Epithelial cell of proximal tubule (primary cell): ENCODE measurements at places on chromosomes 6 and 20.

DNA sequence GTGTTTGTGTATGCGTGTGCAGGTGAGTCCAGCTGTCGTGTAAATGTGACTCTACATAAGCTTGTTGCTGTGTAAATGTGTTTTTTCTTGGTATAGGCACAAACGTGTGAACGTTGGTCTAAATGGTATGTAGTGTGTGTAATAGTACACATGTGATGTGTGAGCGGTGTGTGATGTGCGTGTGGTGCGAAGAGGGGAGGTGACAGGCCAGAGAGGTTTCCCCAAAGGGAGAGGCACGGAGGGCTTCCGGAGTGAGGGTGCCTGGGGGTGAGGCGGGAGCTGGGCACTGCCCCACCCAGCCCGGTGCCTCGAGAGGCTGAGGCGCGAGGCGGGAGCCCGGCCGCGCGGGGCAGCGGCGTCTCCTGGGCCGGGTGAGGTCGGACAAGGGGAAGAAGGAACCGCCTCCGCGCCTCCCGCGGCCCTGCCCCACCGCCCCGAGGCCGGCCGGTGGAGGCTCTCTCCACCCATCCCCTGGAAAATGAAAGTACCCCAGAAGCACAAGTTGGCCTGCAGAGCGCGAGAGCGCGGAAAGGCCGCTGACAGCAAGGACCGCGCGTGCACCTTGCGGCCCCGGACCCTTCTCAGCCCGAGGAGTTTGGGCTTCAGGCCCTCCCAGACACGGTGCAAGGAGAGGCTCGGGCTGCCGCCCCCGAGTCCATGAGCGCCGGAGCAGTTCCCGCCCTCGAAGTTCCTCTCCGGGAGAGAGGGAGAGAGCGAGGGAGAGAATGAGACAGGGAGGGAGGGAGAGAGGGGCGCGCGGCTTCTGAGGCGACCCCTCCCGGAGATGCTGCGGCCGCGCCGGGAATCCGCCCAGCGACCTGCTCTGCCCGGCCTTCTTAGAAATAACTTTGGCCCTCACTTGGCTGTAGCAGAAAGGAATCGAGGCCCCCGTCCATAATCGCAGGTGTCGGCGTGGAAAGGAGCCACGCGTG is 43.2 kb upstream of the OSTM1 start:
- DNase-seq, result no peak

GRCh38 chr6:79964607-79965081 is 17.3 kb upstream of the ELOVL4 start:
- no peak for DNase-seq

DNA sequence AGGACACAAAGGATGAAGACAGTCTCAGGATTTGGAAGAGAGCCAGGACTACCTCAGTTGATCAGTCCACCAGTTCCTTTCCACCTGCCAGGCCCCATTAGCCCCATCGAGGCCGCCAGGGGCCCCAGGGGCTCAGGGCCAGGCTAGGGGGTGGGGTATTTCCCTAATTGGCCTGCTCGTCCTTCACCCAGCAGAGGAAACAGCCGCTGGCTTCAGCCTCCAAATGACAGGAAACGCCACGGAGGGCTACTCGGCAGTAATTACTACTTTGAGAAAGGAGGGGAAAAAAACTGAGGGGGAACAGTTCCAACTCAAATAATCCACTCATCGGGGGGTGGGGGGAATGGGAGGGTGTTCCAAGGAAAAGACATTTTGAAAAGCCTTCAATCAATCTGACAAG is 42.7 kb downstream of the MAFB start:
- no peak for DNase-seq

GRCh38 chr20:50506270-50506579 is 4.0 kb upstream of the PTPN1 start:
- DNase-seq, result no peak

GRCh38 chr6:71446057-71446456 is 157.4 kb downstream of the OGFRL1 start:
- DNase-seq, result no peak

DNA sequence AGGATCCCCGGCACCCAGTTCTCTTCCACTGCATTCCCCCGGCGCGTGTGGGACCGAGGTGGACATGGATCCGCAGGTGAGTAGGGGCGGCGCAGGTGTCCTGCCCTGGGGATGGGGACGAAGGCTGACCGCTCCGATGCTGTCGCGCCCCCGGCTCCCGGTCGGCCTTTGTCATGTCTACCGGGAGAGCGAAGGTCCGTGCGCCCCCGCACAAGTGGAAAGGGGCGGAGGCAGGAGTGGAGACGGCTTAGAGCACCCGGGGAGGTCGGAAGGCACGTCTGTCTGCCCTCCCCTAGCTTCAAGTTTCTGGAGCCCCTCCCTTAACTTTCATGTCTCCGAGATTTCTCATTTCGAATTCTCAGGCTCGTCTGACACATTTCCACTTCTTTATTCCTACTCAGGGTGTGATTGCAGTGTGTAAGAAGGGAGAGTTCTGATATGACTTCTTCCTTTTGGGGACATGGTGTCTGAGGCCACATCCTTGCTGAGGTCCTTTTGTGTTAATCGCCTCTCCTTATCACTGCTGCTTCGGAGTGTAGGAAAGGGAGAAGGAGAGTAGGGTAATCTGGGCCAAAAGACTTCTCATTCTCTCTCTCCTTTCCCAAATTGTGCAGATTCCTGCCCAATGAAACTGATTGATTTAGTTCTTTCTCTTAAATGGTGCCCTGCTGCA is 435 bp downstream of the KIFC1 start:
- no peak for DNase-seq

DNA sequence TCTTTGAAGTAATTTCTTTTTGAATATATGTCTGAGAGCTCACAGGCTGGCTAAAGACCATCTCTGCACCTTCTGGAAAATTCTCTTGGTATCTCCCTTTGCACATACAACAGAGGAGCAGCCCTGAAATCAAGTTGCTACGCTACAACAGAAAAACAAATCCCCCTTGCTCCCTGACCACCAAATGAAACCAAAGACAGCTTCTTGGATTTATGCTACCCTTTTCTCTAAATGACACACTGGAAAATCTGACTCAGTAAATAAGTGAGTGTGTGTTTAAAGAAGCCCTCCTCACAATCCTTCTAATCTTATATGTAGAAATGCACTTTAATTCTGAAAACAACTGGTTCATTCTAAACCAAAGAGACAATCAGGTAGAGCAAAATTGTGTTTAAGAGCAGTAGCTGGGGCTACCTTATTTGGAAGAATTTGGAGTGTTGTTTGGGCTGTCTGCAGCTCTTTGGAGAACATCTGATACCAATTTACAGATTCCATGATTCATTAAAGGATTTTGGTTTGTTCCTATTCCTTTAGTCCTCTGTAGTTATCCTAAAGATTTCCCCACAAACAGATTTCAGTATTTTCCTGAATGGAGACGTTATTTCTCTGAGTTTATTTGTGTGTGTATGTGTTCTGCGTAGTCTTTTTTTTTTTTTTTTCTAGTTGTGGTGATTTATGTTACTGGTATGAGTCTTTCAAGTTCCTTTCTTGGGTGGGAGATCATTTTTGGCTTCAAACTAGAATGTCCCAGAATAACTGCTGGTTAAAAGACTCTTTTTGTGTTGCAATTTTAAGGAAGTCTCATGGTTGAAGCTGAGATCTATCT is 36.4 kb upstream of the UTRN start:
- DNase-seq, result no peak

DNA sequence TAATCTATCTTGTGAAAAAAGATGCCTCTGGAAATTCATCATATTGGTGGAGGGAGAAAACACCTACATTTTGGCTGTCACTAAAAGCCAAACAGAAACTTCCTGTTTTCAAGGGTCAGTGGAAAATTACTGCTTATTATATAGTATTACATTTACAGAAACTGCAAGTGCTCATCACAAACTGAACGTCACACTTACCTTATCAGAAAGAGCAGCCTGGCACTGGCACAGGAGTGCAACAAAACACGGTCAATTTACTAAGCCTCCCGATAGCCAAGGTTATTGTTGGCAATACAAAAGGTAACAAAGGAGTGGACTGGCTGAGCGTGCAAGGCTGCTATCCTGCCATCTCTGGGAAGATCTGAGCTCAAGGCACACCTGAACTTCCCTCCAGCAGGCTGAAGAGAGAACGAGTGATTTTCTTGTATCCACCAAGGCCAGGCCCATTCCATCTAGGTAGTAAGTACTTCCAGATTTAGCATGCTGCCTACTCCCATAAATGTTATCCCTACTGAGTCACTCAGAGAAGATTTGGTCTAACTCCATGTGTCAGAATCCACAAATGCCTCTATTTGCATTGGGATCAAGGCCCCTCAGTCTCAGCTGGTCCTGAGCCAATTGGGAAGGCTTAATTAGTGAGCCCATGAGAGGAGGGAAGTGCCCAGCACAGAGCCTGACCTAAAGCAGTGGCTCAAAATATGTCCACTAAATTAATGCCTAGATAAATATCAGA is 399.8 kb downstream of the BTBD9 start:
- no peak for DNase-seq

DNA sequence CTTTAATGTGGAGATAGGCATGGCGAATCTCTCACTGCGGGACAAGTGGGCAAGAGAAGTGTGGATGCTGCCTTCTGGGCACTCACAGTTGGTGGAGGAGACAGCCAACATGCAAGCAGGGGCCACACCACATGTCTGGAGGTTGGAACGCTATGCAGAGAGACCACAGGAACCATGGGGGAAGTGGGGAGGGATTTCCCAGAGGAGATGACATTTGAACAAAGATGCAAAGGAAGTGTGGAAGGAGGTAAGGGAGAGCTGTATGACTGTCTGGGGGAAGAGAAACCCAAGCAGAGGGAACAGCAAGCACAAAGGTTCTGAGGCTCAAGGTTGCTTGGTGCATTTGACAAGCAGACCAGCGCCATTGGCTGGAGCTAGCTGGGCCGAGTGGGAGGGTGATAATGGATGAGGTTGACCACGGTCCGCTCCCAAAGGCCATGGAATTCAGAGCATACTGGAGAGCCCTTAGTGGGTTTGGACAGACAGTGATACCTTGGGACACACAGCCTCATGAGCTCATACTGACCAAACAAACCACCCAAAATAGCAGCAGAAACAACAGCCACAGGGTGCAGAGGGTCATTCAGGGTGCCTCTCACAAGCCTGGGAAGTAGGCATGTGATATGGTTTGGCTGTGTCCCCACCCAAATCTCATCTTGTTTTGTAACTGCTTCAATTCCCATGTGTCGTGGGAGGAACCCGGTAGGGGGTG is 7.6 kb upstream of the FAM110A start:
- no peak for DNase-seq

DNA sequence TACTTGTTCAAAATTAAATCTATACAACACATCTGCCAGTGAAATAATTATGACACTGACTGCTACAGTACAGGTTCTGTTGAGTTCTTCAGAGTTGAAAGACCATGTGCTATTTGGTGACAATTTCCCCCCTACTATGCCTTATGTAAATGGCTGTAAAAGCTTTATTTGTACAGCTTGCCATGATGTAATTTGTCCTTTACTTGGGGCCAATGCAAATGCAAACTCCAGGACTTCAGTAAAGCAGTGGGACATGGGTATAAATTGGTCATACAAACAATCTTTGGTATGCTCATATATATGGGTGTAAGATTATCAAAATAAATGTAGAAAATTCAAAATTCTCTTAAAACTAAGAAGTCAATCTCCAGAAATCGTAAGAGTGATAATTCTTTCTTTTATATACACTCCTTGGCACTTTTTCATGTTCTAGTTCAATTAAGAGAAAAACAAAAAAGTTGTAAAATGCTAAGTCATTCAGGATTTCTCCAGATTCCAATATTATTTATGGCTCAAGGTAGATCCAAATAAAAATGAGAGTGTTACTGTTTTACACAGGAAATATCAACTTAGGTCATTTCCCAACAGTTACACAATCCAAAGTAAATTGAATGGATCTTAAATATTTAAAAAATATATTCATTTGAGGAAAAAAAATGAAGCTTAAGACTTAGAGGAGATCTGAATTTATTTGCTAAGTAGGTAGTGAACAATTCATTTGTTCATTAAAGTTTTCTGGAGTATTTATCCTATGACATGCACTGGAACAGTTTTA is 1310.5 kb upstream of the CITED2 start:
- DNase-seq, result no peak

GRCh38 chr6:106377061-106377540 is 16.6 kb downstream of the CRYBG1 start:
- peak; percentile 59 for DNase-seq
